ENCODE measurements at places on chromosomes 3 and 15. TPM values are rescaled to one million over a fixed set of nuclear protein-coding genes. Genes with fewer than 3 reads are reported as not detected.

- no peak for DNase-seq
Observed at GRCh38 chr3:188608401-188608800, 454.4 kb downstream of the LPP start.

- no peak for DNase-seq
Observed at GRCh38 chr3:20935791-20936190, 749.8 kb upstream of the SGO1 start.

GRCh38 chr3:179766416-179767133 is 113.7 kb downstream of the USP13 start:
- DNase-seq = no peak

Gene MAP2K1
- total RNA-seq = 118 TPM

DNA sequence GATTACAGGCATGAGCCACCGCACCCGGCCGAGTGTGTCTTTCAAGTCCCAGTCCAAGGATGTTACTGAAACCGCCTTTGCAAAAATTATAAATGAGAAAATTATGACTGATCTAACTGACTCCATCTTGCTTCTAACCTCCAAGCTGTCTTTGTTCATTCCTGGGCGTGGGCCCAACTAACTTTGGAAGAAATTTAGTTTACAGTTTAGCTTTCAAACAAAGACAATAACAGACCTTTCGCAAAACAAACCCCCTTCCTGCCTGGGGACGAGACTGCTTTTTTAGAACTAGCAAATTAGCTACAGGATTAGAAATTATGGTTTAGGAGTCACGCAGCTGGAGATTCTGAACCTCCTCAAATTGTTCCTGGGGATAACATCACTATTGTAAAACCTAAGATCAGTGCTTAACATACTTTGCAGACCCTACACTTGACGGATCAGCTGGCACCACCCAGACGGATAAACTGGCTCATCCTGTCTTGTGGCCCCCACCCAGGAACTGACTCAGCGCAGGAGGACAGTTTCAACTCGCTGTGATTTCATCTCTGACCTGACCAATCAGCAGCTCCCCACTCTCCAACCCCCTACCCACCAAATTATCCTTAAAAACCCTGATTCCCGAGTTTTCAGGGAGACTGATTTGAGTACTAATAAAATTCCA is 23.8 kb downstream of the NANOGP8 start:
- no peak for DNase-seq

GRCh38 chr3:104514371-104514770 is 852.3 kb upstream of the ALCAM start:
- no peak for DNase-seq

GRCh38 chr3:6717026-6717943 is 143.6 kb upstream of the GRM7 start:
- no peak for DNase-seq

Gene NR2E3
- not detected for total RNA-seq

DNA sequence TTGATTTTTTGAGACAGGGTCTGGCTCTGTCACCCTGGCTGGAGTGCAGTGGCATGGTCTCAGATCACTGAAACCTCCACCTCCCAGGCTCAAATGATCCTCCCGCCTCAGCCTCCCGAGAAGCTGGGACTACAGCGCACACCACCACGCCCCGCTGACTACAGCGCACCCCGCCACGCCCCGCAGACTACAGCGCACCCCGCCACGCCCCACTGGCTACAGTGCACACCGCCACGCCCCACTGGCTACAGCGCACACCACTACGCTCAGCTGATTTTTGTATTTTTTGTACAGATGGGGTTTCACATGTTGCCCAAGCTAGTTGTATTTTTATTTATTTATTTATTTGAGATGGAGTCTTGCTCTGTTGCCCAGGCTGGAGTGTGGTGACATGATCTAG is 35.6 kb downstream of the SLC51A start:
- DNase-seq = no peak

Gene FAH
- total RNA-seq = 40.9 TPM

DNA sequence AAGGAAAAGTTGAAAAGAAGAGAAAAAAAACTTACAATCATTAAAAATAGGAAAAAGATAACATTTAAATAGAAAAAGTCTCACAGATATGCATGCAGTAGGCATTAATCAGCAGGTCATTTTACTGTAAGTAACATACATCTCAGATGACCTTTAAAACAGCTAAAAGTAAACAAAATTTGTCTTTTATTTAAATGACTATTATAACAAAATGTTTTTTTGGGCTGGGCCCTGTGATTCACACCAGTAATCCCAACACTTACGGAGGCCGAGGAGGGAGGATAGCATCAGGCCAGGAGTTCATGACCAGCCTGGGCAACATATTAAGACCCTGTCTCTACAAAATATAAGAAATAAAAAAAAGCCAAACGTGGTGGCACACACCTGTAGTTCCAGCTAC is 14.7 kb downstream of the IQGAP1 start:
- no peak for DNase-seq

DNA sequence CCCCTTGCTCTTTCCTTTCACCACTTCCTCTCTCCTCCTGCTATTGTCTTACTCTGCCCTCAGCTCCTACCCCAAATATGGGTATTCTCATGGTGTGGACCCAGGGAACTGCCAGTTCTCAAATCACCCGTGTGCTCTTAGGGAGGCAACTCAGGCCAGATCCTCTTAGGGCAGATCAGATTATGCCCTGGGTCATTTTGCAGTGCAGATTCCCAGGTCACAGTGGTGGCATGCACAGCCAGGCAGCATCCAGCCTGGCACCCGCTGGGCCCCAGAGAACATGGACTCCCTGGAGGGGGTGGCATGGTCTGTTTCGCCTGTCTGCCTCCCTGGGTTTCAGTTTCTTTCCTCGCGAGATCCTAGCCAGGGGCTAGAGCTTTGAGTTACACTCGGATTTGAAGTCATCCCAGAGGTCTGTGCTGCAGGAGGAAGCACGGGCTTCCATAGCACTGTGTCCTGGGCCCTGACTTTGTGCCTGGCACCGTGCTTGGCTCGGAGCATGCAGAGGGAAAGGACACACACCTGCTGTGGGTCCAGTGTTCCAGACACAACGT is 96.1 kb downstream of the TOP2B start:
- no peak for DNase-seq

- DNase-seq = no peak
Observed at GRCh38 chr3:151107701-151108100, 22.2 kb downstream of the MED12L start.

Gene GOLGA8T
- total RNA-seq = 1.3 TPM

GRCh38 chr15:58331560-58331912 is 100.3 kb upstream of the LIPC start:
- DNase-seq = no peak

- DNase-seq = no peak
Observed at GRCh38 chr15:52338891-52339290, 43.3 kb upstream of the MYO5C start.

GRCh38 chr3:59754456-59755129 is 704.8 kb upstream of the CFAP20DC start:
- DNase-seq = no peak

GRCh38 chr3:36945333-36945980 is 603 bp upstream of the TRANK1 start:
- no peak for DNase-seq

Gene ALDH1L1
- total RNA-seq = not detected

DNA sequence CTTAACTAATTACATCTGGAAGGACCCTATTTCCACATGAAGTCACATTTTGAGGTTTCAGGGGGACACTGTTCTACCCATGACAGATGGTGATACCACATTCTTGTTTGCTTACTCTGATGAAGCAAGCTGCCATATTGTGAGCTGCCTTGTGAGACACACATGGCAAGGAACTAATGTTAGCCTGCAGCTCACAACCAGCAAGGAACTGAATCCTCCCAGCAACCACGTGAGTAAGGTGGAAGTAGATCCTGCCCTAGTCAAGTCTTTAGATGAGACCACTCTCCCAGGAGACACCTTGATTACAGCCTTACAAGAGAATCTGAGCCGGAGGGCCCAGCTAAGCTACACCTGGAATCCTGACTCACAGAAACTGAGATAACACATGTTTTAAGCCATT is 160.1 kb downstream of the PDE8A start:
- DNase-seq = no peak

- DNase-seq = no peak
Observed at GRCh38 chr3:54376142-54376807, 253.9 kb downstream of the CACNA2D3 start.

DNA sequence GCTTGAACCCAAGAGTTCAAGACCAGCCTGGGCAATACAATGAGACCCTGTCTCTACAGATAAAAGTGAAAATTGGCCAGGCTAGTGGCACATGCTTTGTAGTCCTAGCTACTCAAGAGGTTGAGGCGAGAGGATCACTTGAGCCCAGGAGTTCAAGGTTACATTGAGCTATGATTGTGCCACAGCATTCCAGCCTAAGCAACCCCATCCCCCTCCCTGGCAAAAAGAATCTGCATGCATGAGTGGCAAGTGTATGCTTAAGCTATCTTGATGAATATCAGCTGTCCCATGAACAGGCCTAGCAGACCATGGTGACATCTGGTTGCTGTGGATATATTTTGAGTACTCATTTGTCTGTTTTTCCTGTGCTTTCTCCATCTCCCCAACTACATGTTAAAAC is 4.7 kb downstream of the ATRIP start:
- DNase-seq = no peak

DNA sequence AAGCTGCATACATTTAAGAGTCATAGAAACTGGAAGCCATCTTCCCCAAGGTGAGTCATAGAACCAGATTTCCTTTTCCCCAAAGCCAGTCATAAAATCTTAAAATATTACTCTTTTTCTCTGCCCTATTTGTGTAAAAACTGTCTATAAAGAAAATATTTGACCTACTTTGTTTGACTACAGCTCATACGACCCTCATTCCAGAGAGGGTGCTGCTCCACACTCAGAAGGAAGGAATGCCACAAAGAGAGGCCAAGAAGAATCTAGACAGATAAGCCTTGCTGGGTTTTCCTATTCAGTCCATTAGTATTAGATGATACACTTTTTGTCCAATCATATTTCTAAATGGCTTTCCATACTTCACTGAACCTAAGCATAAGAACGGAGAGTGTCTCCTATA is 671.6 kb upstream of the SGO1 start:
- DNase-seq = no peak

GRCh38 chr3:179981646-179982045 is 55.1 kb downstream of the PEX5L start:
- DNase-seq = no peak

GRCh38 chr15:51818150-51818549 is 11.3 kb upstream of the TMOD3 start:
- DNase-seq = no peak

Gene TF
- 0.03 TPM for total RNA-seq

DNA sequence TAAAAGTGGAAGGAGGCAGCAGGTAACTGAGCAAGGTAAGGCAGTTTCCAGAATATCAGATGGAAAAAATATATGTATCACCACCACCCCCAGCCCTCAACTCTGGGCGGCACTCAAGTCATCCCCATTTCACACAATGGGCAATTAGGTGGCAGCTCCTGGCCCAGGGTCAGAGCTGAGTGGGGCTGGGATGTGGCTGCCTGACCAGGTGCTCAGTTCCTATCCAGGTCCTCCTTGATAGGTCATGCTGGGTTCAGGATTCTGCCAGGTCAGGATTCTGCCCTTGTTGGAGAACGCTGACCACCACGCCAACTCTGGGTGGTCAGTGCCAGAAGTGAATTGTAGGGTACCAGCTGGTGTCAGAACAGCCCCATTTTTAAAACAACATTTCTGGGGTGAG is 29.5 kb downstream of the RAB6B start:
- no peak for DNase-seq

GRCh38 chr3:29773481-29773880 is 492.6 kb downstream of the RBMS3 start:
- DNase-seq = no peak

GRCh38 chr15:66089049-66089448 is 164.5 kb downstream of the MEGF11 start:
- DNase-seq = no peak

DNA sequence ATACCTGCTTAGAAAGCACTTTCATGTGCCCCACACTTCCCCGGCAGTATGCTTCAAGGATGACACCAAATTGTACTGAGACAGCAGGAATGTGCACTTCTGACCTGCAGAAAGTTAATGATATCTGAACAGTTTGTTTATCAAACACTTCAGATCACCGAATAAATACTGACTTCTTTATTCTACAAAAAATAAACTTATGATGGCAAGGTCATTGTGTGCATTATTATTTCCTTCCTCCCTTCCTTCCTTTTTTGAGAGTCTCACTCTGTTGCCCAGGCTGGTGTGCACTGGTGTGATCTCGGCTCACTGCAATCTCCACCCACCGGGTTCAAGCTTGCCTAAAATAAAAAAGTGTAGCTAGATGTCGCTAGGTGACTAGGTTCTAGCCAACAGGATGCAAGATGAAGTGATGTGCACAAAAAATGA is 80.3 kb downstream of the FAIM start:
- DNase-seq = no peak

Gene CHAC1
- 8.3 TPM for total RNA-seq

GRCh38 chr15:29925227-29926082 is 103.2 kb upstream of the TJP1 start:
- peak; percentile 31 for DNase-seq

DNA sequence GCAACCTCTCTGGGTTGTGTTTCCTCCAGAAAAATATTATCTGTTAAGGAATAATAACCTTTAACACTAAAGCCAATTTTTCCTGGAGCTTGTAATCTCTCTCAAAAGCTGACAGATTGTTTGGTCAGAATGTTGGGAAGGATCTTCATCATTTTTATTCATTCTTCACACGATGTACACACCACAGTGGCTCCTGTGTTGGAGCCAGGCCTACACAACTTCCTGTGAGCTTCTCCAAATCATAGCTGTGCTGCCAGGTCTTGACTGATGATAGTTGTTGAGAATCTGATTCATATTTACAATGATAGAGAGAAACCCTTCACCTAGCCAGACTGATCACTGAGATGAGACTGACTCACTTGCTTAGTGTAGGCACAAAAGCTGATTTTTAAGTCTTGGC is 151.0 kb upstream of the ROBO2 start:
- DNase-seq = no peak

- DNase-seq = no peak
Observed at GRCh38 chr3:64354956-64355355, 129.7 kb upstream of the PRICKLE2 start.

GRCh38 chr15:82788496-82788895 is 17.4 kb downstream of the FSD2 start:
- DNase-seq = no peak

Gene CRYGS
- 5.6 TPM for total RNA-seq

- DNase-seq = no peak
Observed at GRCh38 chr15:48400086-48400485, 68.9 kb downstream of the DUT start.
